ENCODE measurements at places on chromosomes 4 and X. TPM values are rescaled to one million over a fixed set of nuclear protein-coding genes. Genes with fewer than 3 reads are reported as not detected.

Gene GPC3
- 16.4 TPM for total RNA-seq

DNA sequence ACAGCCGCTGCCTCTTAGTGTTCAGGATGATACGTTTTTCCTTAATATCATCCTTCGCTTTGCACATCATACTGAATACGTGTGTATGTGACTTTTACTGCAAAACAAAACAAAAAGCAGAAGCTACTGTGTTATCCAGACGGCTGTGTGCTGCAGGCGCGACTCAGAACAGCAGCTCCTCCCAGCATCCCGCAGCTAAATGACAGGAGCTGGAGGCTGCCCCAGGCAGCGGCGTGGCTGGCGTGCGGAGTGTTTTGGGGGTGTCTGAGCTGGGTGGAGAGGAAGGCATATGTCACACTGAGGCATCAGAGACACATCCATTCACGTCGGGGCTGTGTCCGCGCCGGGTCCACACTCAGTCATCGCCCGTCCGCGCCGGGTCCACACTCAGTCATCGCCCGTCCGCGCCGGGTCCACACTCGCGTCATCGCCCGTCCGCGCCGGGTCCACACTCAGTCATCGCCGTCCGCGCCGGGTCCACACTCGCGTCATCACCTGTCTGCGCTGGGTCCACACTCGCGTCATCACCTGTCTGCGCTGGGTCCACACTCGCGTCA, 16.6 kb downstream of the PCGF3 start:
- DNase-seq, result no peak

Gene CT55
- not detected for total RNA-seq

DNA sequence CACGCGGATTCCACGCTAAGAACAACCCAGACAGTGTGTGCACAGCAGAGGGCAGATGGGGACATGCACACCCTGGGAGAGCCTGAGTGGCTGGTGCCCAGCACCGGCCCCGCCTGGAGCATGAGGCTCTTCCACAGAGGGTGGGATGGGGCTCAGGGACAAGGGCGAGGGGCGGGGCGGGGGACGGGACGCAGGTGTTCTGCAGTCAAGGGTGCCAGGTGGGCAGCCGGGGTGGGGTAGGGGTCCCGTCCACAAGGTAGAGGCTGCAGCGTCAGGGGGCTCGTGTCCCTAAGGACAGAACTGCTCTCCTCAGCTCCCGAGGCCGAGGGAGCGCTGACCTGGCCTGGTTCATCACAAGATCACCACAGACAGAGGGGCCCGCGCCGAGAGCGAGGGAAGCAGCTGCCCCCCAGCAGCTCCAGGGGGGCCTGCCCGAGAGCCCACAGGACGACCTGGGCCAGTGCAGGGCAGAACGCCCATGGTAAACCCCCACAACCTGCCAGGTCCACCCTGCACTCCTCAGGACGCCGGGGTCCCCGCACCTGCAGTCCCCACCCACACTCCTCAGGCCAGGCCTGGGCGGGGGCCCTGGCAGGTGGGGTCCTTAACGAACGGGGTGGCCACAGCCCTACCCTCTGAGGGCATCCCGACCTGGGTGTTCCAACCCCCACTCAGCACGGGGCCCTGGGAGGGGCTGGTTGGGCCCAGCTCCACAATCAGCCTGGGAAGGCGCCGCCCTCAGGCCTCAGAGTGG, 26.7 kb downstream of the CTBP1 start:
- DNase-seq, result no peak

- DNase-seq, result no peak
Observed at GRCh38 chr4:19348746-19349145, 903.0 kb upstream of the SLIT2 start.

GRCh38 chr4:164481306-164482091, 272.4 kb upstream of the SMIM31 start:
- DNase-seq, result no peak

DNA sequence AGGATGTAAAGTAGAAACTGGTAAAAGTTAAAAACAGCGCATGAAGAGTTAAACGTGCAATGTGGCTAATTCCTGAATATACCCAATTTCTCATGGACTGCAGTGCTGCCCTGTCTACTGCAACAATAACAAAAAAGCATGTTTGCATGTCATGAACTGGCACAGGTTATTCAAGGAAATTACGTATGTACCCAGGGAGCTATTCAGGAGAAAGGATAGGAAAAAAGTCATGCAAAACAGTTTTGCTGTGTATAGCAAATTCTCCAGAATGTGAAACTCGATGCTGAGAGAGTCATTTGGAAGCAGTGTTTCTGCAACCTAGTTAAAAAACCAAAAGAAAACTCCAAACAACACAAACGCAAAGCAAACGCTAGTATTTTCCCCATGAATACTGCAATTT, 381.5 kb upstream of the PRKX start:
- DNase-seq, result no peak

Gene MND1
- 15.5 TPM for total RNA-seq

DNA sequence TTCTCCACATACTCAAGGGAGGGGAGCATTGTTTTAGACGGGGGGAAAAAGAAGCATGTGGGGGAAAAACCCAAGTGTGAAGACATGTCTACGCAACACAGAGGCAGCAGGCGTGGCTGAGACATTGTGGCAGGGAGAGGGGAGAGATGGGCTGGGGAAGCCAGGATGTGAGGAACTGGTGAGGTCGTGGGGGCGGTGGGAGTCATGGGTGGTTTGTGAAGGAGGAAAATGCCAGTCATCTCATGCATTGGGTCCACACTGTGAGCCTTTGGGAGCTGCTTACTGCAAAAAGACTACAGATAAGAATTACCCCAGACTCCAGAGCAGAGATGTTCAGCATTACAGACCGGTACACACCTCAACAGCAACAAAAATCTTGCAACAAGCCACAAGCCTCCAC, 2.1 kb downstream of the JAKMIP1 start:
- no peak for DNase-seq

Gene NUDT11
- 11.8 TPM for total RNA-seq

Gene MAGEC2
- 0.09 TPM for total RNA-seq

Gene CHRDL1
- total RNA-seq, result 1.2 TPM

DNA sequence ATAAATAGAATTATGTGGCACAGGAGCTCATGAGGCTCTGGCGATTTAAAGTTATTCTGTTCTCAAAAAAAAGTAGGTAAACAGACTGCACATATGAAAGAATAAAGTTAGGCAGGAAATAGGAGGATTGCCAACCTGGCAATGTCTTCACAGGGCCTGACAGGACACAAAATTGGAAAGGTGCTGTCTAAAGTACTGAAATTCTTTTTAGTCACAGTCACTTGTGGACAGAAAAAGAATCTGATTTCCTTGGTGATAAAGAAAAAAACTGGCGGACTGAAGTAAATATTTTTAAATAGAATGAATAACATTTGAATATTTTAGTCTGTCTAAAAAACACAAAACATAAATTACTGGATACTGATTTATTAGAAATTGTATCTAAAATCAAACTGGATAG, 124.4 kb downstream of the VEGFC start:
- DNase-seq, result peak; percentile 37

Gene SPATA4
- not detected for total RNA-seq

DNA sequence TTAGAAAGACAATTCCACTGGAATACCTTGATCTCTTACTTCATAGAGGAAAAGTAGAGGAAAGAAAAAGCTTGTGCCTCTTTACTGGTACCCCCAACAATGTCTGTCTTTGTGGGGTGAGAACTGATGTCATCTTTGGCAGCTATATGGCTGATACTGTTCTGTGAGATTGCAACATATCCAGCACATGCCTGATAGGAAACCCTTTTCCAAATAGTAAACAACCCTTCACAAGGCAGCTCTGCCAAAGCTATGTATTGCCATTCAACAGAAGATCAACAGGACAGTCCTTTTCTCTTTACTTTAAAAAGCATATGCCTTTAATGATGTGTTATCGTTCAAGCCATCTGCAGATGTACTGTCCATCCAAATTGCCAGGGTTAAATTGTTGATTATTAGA, 105.9 kb downstream of the IL1RAPL1 start:
- no peak for DNase-seq

GRCh38 chrX:138775517-138775916, 64.0 kb upstream of the FGF13 start:
- peak; percentile 61 for DNase-seq

DNA sequence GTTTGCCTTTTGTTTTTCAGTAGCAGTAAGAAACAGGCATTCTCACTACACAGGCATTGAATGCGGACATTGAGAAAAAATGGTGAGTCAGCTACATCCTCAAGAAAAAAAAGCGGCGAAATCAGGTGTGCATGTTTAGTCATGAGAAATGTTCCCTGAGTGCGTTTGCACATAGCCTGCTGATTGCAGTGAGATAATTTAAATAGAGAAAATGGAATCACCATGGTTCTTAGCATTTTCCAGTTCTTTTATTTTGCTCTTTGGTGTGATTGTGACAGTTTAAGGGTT, 54.1 kb upstream of the CLDN34 start:
- no peak for DNase-seq

- DNase-seq, result no peak
Observed at GRCh38 chrX:117808426-117808825, 308.2 kb downstream of the KLHL13 start.

- DNase-seq, result no peak
Observed at GRCh38 chr4:125297116-125297515, 17.6 kb upstream of the FAT4 start.

DNA sequence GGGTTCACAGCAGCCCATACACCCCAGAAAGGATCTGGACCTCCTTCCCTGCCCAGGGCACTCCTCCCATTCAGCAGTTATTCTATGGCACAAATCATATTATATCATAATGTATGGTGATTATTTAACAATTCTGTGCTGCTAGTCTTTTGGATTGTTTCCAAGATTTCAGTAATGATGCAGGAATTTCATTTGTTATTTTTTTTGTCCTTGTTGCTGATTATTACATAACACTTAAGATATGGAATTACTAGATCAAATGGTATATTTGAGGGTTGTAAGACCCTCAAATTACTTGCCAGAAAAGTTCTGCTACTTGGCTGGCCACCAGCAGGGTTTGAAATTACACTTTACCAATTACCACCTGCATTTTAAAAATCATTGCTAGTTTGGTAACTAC, 36.4 kb downstream of the QDPR start:
- peak; percentile 61 for DNase-seq

DNA sequence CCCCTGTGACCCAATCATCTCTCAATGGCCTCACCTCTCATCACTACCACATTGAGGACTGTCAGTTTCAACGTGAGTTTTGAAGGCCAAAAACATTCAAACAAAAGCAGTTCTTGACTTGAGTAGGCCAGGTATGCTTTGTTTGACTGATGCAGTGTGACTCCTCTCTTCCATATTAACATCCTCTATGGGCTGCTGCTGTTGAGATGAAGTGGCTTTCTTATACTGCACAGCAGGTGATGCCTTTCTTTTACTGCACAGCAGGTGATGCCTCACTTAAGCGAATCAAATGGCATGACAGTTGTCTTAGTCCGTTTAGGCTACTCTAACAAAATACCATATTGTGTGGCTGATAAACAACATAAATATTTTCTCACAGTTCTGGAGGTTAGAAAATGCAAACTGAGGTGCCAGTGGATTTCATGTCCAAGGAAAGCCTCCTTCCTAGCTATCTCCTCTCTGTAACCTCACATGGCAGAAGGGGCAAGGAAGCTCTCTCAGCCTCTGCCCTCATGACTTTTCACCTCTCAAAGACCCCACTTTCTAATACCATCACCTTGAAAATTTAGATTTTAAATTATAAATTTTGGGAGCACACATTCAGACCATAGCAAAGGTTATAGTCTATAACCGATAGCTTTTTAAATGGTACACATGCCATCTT, 2267.9 kb upstream of the AGA start:
- DNase-seq, result no peak

GRCh38 chr4:187480146-187481145, 515.1 kb upstream of the ZFP42 start:
- DNase-seq, result no peak

Gene NEUROG2
- not detected for total RNA-seq

- no peak for DNase-seq
Observed at GRCh38 chr4:20106921-20107320, 144.8 kb upstream of the SLIT2 start.

Gene L1CAM
- 0.36 TPM for total RNA-seq

Gene NSDHL
- 11.7 TPM for total RNA-seq

DNA sequence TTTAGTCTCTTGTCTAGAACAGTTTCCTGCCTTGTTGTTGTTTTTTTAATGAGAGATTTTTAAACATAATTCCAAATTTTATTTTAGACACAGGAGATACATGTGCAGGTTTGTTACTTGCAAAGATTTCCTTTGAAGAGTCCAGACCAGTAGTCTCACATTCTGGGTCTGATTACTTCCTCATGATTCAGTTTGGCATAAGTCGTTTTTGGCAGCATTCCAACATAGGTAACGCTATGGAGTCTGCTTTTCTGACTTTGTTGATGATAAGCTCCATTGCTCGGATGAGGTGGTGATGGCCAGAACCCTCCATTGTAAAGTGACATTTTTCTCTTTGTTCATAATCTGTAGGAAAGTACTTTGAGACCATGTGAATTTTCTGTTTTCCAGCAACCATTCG, 74.7 kb downstream of the CLCN4 start:
- DNase-seq, result no peak

DNA sequence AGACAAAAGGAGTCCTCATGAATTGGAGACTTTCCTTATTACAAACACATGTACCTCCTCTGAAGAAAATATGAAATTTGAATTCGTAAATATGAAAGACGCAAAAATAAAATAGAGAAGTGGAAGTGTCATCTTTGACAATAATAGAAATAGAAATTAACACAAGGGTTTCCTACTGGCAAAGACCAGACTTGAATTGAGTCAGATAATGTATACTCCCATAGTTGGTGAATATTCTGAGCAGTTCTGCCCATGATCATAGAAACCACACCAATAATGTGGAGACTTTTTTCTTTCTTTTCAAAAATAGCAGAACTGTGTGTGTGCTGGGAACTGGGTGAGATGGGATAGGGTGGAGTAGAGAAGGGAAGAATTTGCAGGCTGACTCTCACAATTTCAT, 277.7 kb upstream of the TET2 start:
- DNase-seq, result no peak

Gene RBMXL3
- not detected for total RNA-seq

GRCh38 chrX:129769467-129770154, 10.1 kb upstream of the SASH3 start:
- no peak for DNase-seq

Gene CXorf49
- not detected for total RNA-seq

Gene MAGIX
- total RNA-seq, result 2.9 TPM

GRCh38 chrX:150548684-150549083, 19.7 kb upstream of the MTM1 start:
- peak; percentile 22 for DNase-seq

- no peak for DNase-seq
Observed at GRCh38 chr4:124017185-124017785, 620.7 kb downstream of the SPRY1 start.

DNA sequence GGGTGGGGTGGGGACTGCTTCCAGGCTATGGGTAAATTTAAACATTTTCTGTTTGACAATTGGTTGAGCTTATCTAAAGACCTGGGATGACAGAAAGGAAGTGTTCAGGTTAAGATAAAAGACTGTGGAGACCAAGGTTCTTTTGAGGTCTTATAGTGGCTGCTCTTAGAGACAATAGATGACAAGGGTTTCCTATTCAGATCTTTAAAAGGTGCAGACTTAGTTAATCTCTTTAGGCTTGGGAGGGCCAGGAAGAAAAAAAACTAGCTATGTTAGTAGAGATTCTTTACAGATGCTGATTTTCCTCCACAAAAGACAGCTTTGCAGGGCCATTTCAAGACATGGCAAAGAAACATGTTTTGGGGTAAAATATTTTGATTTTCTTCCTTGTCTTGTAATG, 972.5 kb downstream of the CCSER1 start:
- DNase-seq, result no peak

- peak; percentile 20 for DNase-seq
Observed at GRCh38 chr4:173450281-173450680, 51.4 kb upstream of the SCRG1 start.

Gene BEX4
- total RNA-seq, result 7.9 TPM

Data from fibroblast of the aortic adventitia (primary cell).